Muscle of back (tissue), 13 donors: ENCODE measurements at places on chromosomes 4 and X.
A peak's percentile ranks its signal among the peaks of the same experiment; 100 is the strongest.

DNA sequence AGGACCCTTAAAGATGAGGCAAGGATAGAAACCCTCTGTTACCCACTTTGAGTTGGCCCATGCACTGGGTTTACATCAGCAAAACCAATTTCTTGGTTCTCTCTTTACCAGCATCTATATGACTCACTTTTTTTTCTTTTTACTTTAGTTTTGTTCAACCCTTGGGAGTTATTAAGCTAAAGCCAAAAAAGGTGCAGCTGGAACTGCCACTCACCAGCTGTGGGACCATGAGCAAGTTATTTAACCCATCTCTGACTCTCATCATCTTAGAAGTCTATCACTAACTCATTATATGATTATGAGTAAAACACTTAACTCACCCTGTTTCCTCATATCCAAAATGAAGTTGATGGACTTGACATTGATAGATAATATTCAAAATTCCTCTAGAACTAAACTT is 53.4 kb downstream of the GABRB1 start:
- DNase-seq: no peak

GRCh38 chr4:162274354-162274753 is 110.6 kb upstream of the FSTL5 start:
- peak; percentile 4 for DNase-seq

DNA sequence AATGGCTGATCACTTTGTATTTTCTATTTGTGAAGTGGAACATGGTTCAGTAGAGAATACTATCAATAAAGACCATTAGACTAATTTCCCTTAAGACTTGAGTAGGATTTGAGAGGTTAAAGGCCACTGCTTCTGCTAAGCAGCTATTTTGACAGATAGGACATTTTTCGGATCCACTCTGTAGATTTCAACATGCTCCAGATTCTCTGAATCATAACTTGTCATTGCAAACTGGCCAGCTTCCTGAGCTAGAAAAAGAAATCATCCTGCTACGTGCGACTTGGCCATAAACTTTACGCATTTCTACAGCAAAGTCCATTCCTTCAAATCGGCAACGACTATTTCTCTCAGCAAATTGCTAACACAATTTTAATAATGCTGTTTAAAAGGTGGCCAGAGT is 55.2 kb downstream of the MGST2 start:
- no peak for DNase-seq

DNA sequence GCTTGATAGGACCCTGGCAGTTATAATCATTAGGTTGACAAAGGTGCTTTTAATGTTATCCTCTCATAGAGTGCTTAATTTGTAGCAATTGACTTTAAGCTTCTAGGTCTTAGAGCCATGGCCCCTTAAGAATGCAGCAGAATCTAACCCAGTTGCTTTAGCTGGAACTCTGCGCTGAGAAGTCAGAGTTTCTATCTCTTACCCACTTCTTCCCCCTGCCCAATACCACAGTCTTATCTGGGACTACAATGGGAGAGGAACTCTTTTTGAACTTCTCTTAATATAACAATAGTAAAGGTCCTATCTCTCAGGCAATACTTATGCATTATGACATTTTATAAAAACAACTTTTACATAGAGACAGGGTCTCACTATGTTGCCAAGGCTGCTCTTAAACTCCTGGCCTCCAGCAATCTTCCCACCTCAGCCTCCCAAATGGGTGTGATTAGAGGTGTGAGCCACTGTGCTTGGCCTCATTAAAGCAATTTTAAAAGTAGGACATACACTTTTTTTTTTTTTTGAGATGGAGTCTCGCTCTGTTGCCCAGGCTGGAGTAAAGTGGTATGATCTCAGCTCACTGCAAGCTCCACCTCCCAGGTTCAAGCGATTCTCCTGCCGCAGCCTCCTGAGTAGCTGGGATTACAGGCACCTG is 1.8 kb downstream of the TLR10 start:
- DNase-seq: no peak

- DNase-seq: no peak
Observed at GRCh38 chr4:110106931-110107296, 91.5 kb downstream of the ELOVL6 start.

- no peak for DNase-seq
Observed at GRCh38 chr4:1393866-1394265, 12.4 kb downstream of the NKX1-1 start.

DNA sequence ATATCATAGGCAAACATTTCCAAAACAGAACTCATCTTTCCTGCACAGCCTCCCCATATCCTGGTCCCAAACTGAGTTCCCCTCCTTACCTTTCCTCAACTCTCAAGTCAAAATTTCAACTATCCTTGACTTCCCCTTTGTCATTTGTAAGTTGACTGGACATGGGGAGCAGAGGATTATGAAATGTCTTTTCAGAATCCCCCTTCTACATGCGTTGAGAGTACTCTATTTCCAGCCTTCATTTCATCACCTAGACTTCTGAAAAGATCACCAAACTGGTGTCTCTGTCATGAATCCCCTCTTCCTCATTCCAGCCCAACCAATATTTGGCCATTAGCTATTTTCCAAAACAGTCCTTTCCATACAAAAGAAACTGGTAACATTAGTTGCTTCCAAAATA is 95.2 kb downstream of the SYNPO2 start:
- DNase-seq: no peak
